ENCODE measurements at places on chromosomes 3 and 15.

DNA sequence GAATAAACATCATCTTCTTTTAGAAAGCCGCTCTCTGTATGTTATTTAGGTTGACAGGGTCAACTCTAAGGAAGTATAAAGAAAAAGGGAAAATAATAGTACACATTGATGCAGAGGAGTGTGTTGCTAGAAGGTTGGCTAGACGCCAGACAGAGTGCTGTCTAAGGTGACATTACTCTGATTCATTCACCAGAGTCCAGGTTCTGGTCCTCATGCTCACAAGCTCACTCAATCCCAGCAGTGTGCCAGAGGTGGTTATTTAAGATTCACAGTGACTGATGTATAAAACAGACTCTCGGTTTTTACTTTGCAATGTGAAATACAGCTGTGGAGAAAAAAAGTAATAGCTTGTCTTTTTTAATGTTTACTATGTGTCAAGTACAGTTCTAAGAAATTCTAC, 1.7 kb downstream of the CFAP44 start:
- DNase-seq, result no peak

DNA sequence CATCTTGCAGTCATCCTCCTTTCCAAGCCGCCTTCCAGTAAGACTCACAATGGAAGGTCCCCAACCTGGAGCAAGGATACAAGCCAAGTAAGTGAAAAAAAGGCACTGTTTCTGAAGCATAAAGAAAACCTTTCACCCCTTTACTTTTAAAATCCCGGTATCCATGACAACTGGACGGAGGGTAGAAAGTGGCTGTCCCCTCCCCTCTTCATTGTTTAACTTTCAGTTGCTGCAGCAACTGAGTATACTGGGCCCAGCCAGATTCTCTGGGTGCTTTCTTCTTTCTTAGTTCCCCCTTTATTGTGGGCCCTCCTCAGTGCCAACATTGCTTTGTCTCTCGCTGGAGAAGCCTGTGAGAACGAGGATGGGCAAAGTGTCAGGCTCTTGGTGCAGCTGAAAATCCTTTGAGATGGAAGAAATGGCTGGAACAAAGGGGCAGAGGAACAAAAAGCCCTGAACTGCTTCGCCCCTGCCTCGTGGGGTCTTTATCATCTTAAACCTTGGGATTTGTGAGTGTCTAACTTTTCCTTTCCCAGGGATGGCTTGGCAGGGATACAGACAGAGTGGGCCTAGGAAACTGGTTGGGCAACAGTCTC, 224.0 kb upstream of the RGMA start:
- DNase-seq, result no peak

DNA sequence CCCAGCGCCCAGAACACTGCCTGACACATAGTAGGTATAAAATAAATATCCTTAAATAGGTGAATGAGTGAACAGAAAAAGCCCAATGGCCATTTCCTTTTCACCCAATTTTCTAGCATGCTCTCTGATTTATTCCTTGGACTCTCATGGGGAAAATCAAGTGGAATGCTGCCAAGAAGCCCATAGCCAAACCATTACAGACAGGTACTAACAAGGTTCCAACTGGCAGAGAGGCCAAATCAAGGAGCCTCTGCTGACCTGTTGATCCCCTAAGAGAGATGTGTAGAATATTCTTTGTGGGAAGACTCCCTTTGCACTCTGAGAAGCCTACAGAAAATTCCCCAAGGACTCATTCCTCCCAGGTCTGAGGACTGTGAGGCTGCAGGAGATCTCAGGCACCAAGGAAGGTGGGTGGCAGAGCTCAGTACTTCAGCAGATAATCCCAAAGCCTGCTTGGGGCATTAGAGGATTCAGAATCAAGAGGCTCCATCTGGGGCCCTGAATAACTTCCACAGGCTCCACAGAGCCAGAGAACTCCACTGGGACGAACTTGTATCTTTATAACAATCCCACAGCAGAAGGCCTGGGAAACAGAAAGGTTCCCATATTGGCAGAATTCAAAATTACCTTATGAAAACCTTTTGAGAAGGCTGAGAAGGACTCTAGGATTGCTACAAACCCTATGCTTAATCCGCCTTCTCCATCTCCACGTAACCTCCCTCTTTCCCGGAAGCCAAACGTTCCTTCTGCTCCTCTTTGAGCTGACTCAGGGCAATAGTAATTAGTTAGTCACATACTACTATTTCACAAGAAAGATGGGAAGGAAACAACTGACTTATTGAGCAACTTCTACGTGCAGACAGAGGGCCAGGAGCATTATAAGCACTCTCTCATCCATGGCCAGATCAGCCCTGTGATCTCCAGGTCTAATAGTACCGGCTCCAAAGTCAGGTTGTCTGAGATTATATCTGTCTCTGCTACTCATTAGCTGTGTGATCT, 34.5 kb downstream of the PRICKLE2 start:
- DNase-seq, result no peak

DNA sequence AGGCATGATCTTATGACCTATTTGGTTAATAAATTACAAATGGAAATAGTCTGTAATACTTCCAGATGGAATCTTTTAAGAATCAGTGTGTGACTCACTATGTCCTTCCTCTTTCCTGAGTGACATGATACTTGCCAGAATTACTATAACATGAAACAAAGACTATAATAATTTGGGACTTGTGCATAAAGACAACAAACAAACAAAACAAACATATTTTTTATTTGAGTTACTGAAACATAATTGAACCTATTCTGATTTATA, 1268.1 kb downstream of the OTOL1 start:
- DNase-seq, result no peak

DNA sequence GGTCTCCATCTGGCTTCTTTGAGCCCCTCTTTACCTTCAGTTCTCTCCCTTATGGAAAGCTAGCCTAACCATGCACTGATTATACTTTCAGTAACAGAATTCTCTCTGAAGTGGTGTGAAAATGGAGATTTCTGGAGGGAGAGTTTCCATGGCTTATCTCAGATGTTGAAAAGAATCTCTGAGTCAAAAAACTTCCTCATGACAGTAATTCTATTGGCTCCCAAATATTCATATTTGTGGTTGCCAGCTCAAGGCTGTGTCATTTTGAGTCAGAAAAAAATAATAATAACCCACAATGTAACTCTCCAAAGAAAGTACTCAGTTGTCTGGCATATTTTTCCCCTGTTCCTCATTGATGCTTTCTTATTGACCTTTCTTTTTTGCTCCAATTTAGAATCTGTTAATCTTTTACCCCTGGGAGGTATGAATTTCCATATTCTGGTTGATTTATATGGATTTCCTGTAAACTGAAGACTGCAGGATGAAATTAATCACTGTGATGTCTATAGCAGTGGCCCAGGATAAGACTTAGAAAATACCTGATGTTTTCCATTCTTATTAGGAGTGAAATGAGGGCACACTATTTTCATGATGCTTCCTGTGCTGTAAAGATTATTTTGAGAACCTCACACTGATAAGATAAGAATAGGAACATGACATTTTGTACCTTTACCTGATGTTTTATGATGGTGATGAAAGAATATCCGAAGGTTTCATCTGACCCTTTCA, 149.5 kb upstream of the EPHA3 start:
- DNase-seq, result no peak

- DNase-seq, result no peak
Measured at GRCh38 chr15:95944193-95944592, 386.3 kb upstream of the NR2F2 start.

DNA sequence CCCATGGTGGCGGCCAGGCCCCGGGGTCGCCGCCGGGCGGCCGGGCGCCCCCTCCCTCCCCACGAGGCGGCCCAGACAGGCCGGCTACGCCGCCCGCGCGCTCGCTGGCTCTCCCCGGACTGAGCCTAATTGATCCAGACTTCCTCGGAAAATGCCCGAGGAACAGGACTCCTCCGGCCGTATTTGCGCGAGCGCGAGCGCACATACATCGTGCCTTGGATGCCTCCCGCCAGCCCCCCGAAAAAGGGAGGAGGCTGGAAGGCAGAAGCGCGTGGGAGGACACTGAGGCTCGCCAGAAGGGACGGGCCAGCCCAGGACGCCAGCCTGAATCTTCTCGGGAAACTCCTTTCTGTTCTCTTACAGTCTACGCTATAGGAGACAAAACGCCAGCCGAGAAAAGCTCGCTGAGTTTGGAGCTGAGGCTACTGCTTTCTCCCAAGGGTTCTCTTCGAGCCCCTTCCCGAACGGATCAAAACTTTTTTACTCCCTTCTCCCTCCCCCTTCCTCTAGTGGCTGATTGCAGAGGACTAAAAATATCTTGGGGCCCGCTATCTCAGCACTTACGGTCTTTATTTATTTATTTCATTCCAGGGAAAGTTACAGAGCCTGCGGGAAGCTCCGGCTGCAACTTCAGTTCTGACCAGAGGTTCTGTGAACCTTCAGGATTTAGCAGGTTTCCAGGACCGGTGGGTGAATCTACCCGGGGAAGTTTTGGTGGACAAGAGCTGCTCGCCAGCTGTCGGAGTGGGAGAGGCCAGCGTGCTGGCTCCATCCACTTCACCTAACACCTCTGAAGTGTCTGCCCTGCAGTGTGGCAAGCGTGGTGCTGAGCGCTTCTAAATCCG, at the start of gene PDZRN3:
PDZRN3 (minus strand) TSS at position 121 of the 845 bp plus-strand sequence.
- no peak for DNase-seq

DNA sequence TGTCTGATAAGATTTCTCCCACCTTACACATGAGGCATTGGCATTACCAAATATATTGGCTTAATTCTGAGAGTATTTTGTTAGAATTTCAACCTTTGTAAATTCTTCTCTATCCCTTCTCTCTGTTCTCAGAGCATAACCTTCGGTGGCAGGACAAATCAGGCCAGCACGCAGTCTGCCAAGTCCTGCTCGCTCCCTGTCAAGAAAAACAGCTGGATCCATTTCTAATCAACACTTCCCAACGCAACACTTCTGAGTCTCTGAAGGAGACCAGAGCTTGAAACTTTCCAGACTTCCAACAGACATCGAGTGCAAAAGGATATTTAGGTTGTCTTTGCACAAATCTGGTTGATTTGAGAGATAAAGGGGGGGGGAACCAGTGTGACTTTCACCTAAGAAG, 125.7 kb downstream of the SV2B start:
- DNase-seq, result no peak

GRCh38 chr15:39959411-39959810, 25.5 kb downstream of the EIF2AK4 start:
- no peak for DNase-seq

DNA sequence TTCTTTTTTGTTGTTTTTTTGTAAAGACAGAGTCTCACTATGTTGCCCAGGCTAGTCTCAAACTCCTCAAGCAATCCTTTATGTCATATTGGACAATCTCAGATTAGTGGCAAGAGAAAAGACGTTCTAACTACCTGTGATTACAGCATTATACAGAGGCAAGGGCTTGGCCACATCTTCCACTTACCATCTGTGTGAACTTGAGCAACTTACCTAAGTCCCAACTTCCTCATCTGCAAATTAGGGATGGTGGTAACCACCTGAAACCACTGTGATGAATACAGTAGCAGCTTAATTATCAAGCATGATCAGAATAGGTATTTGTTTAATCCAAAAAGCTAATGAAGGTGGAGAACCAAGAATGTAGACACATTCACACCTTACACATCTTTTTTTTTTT, 16.1 kb downstream of the LRRC2 start:
- peak; percentile 44 for DNase-seq

DNA sequence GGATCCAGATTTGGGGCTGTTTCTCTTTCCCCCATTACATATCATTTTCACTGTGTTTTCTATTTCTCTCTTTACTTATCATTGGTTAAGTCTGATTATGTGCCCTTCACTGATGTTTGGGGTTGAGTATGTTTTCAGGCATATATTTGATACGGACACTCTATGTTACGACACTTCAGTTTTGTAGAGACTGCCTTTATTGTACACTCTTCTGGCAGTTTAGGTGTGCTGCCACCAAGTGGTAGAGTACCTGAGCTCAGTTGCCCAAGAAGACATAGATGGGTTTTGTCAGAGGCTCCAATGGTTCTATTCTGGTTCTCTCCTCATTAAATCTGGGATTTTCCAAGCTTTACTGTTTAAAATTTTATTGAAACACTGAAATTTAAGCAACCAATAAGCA, 255.0 kb upstream of the ROPN1 start:
- peak; percentile 61 for DNase-seq

- DNase-seq, result no peak
Measured at GRCh38 chr15:51619331-51620035, 3.1 kb downstream of the DMXL2 start.

GRCh38 chr15:80837006-80837405, 57.8 kb downstream of the CEMIP start:
- DNase-seq, result no peak

DNA sequence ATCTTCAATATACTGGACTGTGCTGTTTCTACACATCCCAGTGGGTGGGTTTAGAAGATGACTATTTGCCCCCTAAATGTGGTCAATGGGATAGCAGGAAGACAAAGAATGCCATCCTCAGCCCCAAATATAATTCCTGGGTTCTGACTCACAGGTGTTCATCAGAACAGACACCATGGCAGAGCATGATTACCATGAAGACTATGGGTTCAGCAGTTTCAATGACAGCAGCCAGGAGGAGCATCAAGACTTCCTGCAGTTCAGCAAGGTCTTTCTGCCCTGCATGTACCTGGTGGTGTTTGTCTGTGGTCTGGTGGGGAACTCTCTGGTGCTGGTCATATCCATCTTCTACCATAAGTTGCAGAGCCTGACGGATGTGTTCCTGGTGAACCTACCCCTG, 3.0 kb downstream of the CXCR6 start:
- no peak for DNase-seq

GRCh38 chr15:74768771-74769342, 13.0 kb upstream of the CSK start:
- DNase-seq, result peak; percentile 81

GRCh38 chr15:43930079-43930478, 103.3 kb downstream of the WDR76 start:
- no peak for DNase-seq

- DNase-seq, result no peak
Measured at GRCh38 chr15:48103647-48104046, 17.1 kb upstream of the SLC24A5 start.

GRCh38 chr3:129893581-129894070, at the start of gene TMCC1:
TMCC1 (minus strand) TSS chr3:129893711.
- peak; percentile 97 for DNase-seq

DNA sequence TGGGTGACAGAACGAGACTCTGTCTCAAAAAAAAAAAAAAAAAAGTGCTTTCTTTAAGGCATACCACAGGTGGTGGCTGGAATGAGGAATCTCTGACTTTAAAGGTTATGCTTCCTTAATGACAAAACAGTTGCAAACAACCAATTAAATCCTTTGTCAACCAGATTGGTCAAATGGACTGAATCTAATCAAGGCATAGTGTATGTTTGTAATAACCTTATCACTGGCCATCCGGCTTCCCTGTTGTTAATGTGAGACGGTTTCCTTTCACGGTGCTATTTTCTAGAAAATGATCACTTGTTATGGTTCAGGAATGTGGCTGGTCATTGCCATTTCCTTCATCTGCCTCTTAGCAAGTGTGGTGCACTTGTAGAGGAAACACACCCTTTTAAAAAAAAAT, 75.9 kb downstream of the FLNB start:
- DNase-seq, result no peak

DNA sequence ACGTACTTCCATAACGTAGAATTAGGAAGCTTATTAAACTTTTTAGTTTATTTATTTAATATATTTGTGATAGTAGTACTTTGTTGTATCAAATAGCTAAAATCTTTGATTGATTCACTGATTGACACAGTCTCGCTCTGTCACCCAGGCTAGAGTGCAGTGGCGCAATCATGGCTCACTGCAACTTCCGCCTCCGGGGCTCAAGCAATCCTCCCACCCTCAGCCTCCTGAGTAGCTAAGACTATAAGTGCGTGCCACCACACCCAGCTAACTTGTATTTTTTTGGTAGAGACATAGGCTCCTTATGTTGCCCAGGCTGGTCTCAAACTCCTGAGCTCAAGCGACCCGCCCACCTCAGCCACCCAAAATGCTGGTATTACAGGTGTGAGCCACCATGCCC, 5.7 kb downstream of the APH1B start:
- no peak for DNase-seq

Measured in Karpas-422 (cell line).